Activated B cell treated with CpG ODN at 0.5 μM for 24 hours (primary cell): ENCODE measurements at places on chromosomes 3 and 15.

GRCh38 chr3:121443456-121443855, 102.3 kb downstream of the POLQ start:
- no peak overlapping the region for H3K4me3 ChIP-seq
- no peaks in the 10 kb centered on the region for H3K27me3 ChIP-seq
- H3K27ac ChIP-seq: no peak overlapping the region

- H3K27me3 ChIP-seq: no peaks in the 10 kb centered on the region
- no peaks in the 10 kb centered on the region for H3K4me1 ChIP-seq
- no peak overlapping the region for H3K27ac ChIP-seq
- no peak overlapping the region for H3K4me3 ChIP-seq
- no peak for DNase-seq
- H3K36me3 ChIP-seq: peaks cover 66% of the 10 kb centered on the region
Measured at GRCh38 chr3:52574056-52574965, 37.9 kb downstream of the UQCC5 start.

DNA sequence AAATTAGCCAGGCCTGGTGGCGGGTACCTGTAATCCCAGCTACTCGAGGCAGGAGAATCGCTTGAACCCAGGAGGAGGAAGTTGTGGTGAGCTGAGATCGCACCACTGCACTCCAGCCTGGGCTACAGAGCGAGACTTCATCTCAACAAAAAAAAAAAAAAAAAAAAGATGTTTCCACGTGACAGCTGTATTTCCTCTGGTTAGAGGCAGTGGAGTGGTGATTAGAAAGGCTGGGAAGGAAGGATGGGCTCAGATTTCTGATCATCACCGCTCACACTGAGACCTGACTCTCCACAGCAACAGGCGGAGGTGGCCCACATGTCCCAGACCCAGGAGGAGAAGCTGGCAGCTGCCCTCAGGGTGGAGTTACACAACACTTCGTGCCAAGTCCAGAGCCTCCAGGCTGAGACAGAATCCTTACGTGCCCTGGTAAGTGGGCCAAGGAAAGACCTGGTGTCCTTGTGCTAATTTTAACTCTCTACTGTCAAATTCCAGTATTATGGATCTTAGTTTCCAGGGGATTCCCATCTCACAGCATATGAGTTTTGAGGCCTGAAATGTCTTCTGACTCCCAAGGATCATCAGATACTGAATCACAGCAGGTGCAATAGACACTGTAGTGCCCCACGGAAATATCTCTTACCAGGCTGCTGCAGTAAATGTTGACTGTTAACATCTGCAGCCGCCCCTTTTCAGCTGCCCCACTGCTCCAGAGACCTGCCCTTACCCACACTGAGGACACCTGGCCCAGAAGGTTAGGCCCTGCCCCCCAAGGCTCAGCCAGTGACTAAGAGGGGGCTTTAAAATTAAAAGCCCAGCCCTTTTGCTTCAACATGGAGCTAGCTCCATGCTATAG, 66.9 kb downstream of the BFSP2 start:
- peak; percentile 44 for DNase-seq
- no peaks in the 10 kb centered on the region for H3K27me3 ChIP-seq

DNA sequence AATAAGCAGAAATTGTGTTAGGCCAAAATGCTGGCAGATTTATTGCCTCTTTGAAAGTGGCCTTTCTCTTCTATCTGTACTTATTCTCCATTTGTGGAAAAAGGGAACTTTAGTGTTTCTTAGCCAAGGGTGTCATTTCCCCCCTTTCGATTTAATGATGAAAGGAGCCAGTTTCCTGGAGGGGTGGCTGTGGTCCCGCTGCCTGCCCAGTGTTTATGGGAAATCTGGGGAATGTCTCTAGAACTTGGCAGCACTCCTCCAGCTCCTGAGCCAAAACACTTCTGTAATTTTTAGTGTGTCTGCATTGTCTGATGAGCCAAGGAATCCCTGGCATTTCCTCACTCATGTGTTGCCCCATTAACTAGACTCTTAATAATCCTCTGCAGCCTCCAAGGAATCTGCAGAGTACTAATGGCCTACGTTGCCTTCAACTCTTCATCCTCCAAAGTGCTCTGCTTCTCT, 448.8 kb downstream of the GRM7 start:
- H3K36me3 ChIP-seq: no peaks in the 10 kb centered on the region
- DNase-seq: no peak
- no peaks in the 10 kb centered on the region for H3K27me3 ChIP-seq
- H3K4me3 ChIP-seq: no peak overlapping the region
- H3K4me1 ChIP-seq: no peaks in the 10 kb centered on the region
- H3K27ac ChIP-seq: no peak overlapping the region

DNA sequence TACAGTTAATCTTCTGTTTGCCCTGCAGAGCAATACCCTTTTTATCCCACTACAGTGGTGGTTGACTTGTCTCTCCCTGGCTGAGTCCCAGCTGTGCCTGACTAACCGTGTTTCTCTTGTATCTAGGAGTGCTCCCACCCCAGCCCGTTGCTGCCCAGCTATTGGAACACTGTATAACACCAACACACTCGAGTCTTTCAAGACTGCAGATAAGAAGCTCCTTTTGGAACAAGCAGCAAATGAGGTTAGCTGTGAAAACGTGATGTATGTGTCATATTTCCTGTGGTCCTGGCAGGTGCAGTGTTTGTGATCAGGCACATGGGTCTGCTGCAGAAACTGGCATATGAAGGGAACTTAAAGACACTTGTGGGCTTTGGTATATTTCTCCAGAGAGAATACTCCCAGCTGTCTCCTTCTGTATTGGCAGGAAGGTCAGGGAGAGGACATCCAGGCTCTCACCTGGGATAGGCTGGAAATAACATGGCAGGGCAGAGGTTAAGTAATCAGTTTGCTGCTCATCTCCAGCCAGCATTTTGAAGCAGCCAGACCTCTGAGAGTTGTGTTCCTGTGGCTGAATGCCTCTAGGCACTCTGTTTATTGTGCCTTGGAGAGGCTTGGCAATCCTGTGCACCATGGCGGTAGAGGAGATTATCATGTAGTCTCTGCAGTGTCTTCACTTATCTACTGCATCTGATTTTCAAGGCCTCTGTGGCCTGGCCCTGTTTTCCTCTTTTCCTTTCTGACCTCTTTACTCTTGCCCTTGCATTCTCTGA, 34.8 kb downstream of the ATG7 start:
- peaks cover 73% of the 10 kb centered on the region for H3K36me3 ChIP-seq
- H3K27ac ChIP-seq: no peak overlapping the region
- no peak overlapping the region for H3K4me3 ChIP-seq
- no peaks in the 10 kb centered on the region for H3K27me3 ChIP-seq

GRCh38 chr3:113758389-113759024, 11.7 kb downstream of the ATP6V1A start:
- no peaks in the 10 kb centered on the region for H3K27me3 ChIP-seq
- H3K4me1 ChIP-seq: peaks cover 19% of the 10 kb centered on the region
- DNase-seq: no peak

DNA sequence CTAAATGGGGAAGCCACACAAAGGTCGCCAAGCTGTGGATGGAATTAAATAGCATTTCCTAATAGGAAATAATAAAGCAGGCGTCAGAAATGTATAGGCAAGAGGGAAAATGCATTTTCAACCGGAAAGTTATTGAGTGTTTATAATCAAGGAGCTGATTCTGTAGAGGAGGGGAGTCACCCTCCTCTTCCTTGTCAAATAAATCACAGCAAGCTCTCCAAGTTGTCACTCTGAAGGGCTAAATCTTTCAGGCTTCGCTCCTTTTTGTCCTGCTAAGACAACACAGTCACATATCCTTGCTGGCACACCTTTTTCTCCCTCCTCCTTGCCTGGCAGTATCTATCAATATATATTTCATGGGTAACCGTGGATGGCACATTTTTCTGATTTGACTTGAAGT, 338.4 kb downstream of the SATB1 start:
- no peak overlapping the region for H3K27ac ChIP-seq
- DNase-seq: no peak
- no peaks in the 10 kb centered on the region for H3K4me1 ChIP-seq

DNA sequence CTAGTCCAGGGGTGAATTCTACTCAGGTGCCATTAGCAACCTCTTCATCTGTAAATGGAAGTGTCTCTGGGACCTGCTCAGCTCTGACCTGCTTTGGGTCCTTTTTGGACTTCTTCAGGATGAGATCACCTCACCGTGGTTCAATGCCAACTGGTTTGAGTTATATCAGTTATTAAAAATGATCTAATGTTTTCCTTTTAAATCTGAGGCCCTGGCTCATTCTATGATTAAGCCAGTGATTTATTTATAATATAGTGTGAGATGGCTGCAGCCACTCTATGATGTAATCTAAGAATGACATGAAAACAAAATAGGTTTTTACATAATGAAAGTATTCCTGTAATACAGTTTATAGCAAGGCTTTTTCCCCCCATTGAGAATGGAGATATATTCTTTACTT, 79.4 kb downstream of the LPP start:
- no peaks in the 10 kb centered on the region for H3K27me3 ChIP-seq
- no peak overlapping the region for H3K27ac ChIP-seq
- peaks cover 62% of the 10 kb centered on the region for H3K4me1 ChIP-seq
- H3K4me3 ChIP-seq: no peak overlapping the region
- H3K36me3 ChIP-seq: peaks cover 16% of the 10 kb centered on the region

DNA sequence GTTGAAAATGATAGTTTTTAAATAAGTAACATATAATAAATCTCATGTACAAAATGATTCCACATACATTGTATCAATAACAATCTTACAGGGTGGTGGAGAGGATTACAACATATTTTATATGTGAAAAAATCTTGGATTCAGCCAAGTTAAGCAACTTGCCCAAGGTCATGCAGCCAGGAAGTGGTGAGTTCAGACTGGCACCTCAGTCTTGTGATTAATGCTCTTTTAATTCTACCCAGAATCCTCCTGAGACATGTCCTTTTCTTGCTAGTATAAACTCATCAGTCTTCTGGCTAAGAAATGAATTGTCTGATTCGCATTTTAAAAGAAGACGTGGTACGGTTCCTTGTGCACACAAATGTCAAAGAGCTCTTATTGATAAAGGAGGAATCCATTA, 4.5 kb upstream of the MYRIP start:
- no peaks in the 10 kb centered on the region for H3K36me3 ChIP-seq
- H3K4me3 ChIP-seq: no peak overlapping the region
- DNase-seq: no peak
- no peak overlapping the region for H3K27ac ChIP-seq

- H3K4me3 ChIP-seq: no peak overlapping the region
- H3K36me3 ChIP-seq: no peaks in the 10 kb centered on the region
- H3K27ac ChIP-seq: peak overlapping the region; percentile 41
- peaks cover 22% of the 10 kb centered on the region for H3K4me1 ChIP-seq
- H3K27me3 ChIP-seq: no peaks in the 10 kb centered on the region
- DNase-seq: no peak
Measured at GRCh38 chr15:45393851-45394250, 15.5 kb upstream of the GATM start.

- no peaks in the 10 kb centered on the region for H3K36me3 ChIP-seq
- H3K4me1 ChIP-seq: no peaks in the 10 kb centered on the region
- H3K27ac ChIP-seq: no peak overlapping the region
- no peak overlapping the region for H3K4me3 ChIP-seq
- H3K27me3 ChIP-seq: peaks cover 6% of the 10 kb centered on the region
Measured at GRCh38 chr15:74251131-74251811, 15.1 kb downstream of the CCDC33 start.
